SHP77 treated with DMSO at 0.1 percent for 48 hours (cell line): ENCODE measurements at places on chromosomes 16 and 17.

DNA sequence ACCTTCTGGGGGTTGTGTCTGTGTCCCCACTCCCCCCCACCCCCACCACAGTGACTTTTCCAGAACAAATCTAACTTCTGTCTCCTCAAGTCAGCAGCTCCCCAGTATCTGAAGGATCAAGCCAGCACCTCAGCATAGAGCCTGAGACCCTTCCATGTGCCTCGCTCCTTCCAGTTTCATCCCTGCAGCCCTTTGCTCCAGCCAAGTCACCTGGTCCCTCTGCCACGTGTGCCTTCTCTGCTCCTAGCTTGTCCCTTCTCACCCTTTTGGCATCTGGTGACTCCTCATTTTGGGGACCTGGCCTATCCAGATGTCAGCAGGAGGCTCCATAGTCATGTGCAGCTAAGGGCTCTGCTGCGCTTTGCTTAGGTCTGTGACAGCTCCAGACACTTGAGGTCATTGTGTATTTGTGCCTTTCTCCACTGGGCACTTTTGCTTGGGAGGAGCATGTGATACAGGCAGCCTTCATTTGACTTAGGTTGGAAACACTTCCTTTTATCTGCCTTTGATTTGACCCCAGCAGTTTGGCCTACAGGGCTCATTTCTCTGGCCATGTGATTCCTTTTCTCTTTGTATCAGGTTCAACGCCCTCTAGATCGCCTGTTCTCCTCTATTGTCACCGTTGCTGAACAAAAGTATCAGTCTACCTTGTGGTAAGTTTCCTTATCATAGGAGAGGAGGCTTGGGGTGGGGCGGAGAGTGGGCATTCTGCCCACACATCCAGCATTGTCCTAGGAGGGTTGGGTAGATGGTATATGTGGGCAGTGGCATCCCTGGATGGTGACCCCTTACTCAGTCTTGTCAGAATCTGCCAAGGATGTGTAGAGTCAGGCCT lies 7.1 kb upstream of the NFATC3 start:
- DNase-seq: no peak

DNA sequence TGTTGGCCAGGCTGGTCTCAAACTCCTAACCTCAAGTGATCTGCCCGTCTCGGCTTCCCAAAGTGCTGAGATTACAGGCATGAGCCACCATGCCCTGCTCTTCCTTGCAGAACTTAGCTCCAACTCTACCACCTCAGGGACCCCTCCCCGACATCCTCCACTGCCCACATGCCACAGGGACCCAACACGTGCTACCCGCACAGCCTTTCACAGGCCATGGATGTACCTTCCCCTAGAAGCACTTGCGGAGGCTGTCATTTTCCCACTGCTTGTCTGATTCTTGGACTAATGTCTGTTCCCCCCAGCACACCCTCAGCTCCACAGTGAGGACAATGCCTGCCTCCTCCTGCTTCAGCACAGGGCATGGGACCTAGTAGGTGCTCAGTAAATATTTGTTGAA lies 147.4 kb downstream of the ZNF423 start:
- no peak for DNase-seq

GRCh38 chr17:40303009-40303657 lies 5.8 kb upstream of the RARA start:
- DNase-seq: no peak

GRCh38 chr17:11467639-11468038 lies 130.6 kb upstream of the DNAH9 start:
- no peak for DNase-seq

GRCh38 chr17:6997171-6997570 lies 1.3 kb downstream of the ALOX12 start:
- no peak for DNase-seq

GRCh38 chr16:17359788-17360390 lies 110.9 kb downstream of the XYLT1 start:
- DNase-seq: no peak

DNA sequence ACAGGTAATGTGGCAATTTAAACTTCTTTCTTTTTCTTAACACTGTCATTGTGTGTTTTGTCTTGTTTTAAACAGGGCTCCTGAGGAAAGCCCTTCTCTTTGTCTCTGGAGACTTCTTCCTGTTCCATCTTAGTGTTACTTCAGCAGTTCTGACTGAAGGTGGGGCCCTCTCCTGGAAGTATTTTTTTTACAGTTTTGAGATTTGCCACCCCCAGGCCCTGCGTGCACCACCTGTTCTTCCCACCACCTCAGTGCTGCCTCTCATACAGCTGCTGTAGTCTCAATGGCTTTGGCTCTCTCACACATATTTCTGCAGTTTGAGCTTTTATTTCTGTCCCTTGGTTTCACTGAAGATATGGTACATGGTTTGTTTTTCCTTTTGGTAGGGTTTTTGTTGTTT lies 52.5 kb upstream of the ALDH3A1 start:
- no peak for DNase-seq

GRCh38 chr17:41496803-41497484 lies 7.2 kb upstream of the KRT36 start:
- DNase-seq: peak; percentile 34

GRCh38 chr17:10233161-10233560 lies 34.8 kb upstream of the GAS7 start:
- DNase-seq: no peak

DNA sequence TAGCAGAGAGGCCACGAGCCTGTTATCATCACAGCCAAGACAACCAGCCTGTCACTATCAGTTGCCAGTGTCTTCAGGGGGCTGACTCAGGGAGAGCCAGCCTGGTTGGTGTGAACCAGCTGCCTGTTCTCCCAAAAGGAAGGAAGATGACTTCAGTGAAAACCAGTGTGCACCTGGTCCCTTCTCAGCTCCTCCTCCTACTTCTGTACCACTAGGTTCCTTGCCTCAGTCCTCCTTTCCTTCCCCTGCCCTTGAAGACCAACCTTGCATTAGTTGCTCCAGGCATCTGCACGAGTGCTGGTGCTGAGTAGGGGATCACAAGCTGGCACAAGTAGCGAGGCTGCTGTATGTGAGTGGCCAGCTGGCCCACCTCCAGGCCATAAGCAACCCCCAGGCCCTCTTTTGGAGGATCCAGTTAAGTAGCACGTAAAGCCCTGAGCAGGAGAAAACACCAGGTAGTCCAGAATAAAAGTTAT lies 8.5 kb downstream of the TUBG1 start:
- no peak for DNase-seq

DNA sequence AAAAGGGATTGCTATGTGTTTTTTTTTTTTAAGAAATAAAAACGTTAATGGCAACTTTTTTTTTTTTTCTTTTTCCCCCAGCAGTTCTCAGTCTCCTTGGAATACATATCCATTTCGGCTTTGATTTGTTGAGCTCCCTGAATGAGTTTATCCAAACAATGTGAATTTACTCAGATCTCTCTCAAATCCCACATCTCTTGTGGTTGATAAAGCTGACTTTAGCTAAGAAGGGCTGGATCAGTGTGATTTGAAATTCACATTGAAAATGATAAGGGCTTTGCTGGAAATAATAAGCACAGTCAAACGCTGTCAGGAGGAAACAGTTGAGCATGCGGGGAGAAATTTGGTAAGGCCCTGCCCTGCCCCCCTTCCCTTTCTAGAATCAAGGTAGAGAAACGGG lies 74.1 kb upstream of the IRX3 start:
- no peak for DNase-seq

DNA sequence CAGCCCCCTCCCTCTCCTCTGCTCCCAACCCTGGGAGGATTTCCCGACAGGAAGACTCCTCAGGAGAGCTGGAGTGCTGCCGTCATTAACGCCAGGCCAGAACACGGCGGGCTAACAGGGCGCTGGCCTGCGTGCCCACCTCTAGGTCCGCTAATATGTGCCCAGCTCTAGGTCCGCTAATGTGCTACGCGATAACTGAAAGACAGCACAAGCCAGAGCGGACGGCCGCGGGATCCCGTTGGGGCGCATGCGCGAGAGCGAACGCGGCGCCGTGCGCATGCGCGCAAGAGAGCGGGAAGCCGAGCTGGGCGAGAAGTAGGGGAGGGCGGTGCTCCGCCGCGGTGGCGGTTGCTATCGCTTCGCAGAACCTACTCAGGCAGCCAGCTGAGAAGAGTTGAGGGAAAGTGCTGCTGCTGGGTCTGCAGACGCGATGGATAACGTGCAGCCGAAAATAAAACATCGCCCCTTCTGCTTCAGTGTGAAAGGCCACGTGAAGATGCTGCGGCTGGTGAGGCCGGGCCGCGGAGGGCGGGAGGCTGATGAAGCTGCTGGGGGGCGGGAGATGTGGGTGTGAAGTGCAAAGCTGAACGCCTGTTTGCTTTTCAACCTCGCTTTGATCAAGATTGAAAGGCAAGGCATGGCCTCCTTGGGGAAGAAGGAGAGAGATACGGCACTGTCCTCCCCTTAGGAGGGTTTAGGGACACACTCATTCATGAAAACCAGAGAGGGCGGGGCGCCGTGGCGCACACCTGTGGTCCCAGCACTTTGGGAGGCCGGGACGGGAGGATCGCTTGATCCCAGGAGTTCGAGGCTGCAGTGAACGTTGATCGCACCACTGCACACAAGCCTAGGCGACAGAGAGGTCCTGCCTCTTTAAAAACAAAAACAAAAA lies at the start of gene CKLF:
TSS of gene CKLF (plus strand) at position 291 of the 892 bp plus-strand sequence. CDS start at position 431, 140 bp downstream.
- DNase-seq: peak; percentile 74

DNA sequence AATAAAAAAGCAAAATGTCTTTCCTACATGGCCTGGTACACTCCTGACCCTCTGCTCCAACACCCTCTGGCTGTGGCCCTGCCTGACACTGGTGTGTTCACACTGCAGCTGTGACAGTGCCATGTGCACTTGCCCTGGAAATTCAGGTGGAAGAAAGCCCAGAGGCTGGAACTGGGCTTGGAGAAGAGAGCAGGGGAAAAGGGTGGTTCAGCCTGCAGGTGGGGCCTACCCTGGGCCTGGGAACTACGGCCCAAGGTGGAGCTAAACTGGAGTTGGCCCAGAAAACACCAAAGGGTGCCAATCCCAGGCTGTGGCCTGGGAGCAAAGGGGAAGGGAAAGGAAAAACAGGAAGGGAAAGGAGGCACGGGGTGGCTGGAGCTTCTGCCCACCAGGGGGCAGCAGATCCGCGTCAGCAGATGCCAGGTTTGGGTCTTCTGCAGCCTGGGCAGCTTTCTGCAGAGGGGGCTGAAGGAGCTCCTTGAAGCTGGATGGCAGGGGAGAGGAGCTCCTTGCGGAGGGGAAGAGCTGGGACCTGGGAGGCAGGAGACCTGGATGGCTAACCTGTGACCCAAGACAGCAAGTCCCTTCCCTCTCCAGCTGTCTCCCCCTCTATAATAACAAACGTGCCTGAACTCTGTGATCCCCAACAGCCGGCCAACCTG lies 15.4 kb upstream of the CTCF start:
- peak; percentile 42 for DNase-seq

DNA sequence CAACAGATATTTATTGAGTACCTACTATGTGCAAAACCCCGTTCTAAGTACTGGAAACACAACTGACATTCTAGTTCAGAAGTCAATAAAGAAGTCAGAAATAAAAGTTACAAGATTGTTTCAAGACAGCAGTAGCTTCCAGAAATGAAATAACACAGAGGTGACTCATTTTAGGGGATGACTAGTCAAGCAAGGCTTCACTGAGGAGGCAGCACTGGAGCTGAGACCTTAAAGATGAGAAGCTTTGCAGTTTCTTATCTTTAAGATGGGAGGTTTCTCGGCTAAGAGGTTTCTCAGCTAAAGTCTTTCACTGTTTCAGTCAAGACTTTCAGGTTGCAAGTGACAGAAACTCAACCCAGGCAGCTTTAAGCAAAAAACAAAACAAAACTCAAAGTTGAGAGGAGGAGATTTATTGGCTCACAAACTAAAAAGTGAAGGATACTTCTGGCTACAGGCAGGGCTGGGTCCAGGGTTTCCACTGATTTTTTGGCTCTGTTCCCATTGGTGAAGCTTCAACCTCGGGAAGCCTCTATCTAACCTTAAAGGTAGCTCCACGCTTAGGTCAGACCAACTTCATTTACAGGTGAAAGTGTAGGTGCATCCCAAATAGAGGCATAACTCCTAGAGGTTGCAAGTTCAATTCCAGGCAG lies 7.4 kb upstream of the MMP2 start:
- no peak for DNase-seq

DNA sequence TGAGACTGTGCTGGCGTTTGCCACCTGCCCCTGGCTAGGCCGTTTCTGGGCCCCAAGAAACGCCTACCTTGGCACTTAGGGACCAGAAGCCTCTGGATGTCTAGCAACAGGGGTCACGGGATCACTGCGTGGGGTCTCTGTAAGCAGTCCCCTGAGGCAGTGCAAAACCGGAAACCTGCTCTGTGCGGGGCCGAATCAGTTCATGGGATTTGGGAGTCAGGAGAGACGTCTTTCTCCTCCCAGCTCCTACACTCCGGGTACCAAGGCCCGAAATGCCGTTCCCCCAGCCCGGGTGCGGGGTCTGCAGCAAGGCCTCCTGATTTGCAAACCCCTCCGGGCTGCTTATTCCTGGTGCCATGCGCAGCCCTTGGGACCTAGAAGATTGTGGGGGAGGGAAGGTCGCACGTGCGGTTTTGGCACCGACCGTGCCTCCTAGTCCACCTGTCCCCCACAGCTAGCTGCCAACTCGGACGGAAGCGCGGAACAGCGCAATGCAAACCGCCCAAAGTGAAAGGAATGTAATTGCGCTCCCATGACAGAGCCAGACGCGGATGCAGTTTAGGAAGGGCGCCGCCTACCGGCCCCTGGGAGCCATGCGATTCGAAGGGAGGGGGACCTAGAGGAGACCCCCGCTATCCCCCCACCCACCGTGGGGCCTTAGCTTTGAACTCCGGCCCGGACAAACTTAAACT lies 6.5 kb downstream of the IRX5 start:
- no peak for DNase-seq

- no peak for DNase-seq
These were observed 60.5 kb upstream of the CLEC3A start for GRCh38 chr16:77961814-77962213.

GRCh38 chr17:46056800-46057304 lies 57.8 kb downstream of the STH start:
- no peak for DNase-seq

DNA sequence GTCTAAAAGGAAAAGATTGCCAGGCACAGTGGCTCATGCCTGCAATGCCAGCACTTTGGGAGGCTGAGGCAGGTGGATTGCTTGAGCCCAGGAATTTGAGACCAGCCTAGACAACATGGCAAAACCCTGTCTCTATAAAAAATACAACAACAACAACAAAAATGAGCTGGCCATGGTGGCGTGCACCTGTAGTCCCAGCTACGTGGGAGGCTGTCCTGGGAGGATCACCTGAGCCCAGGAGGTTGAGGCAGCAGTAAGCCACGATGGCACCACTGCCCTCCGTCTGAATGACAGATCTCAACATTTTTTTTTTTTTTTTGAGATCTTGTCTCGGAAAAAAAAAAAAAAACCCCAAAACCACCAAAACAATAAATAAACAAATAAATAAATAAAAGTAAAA lies 28.1 kb upstream of the ATP2A3 start:
- no peak for DNase-seq
